ENCODE measurements at places on chromosomes 16 and 17.

GRCh38 chr17:28173801-28174200 lies 131.3 kb downstream of the NLK start:
- no peak for DNase-seq

DNA sequence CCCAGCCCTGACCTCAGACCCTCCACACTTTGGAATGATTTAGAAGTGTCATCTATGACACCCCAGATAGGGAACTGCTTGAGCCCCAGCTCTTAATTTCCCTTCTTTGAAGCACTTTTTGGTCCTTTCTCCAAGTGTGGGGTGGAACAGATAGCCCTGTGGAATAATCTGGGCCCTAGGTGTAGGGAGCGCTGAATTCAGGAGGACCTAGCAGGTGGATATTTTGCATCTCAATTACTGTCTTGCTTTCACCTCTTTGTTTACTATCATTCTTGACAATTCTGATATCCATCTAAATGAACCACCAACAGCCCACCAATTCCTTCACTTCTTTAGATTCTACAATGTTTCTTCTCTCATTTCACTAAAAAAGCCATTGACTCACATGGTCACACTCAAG lies 850.4 kb downstream of the KCNJ2 start:
- no peak for DNase-seq

DNA sequence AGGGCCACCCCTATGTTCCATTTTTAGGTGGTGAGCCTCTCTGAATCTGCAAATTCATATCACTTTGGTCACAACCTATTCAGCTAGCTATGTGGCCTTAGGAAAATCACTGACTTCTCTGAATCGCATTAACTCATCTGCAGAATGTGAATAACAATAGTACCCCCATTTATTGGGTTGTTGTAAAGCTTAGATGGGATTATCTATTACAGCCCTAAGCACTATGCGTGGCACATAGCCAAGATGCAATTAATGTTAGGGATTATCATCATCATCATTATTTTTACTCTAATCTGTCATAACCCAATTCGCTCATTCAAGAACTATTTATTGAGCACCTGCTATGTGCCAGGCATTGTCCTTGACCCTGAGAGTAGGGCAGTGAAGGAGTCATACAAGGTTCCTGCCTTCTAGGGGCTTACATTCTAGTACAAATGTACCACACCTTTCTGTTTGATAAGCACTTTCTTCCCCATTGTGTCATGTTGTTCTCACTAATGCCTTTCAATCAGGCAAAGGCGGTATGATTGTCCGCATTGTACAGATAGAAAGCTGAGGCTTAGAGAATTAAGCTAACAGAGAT lies 38.5 kb downstream of the CHD9 start:
- no peak for DNase-seq

- no peak for DNase-seq
These were observed 28.5 kb upstream of the C17orf107 start for GRCh38 chr17:4870855-4871254.

GRCh38 chr17:38853292-38854219 lies at the start of gene RPL23:
TSS of gene RPL23 (minus strand) at chr17:38853721. CDS start at chr17:38853710, 11 bp downstream.
- DNase-seq: peak; percentile 95
